Progenitor cell of endocrine pancreas (in vitro differentiated cells): ENCODE measurements at places on chromosomes 1 and 21.

- peak; percentile 51 for DNase-seq
These were observed 1.7 kb downstream of the LRP8 start for GRCh38 chr1:53326088-53326597.

GRCh38 chr1:35894183-35894582 lies 11.2 kb downstream of the AGO1 start:
- DNase-seq, result no peak

GRCh38 chr21:45306453-45306831 lies 18.7 kb upstream of the POFUT2 start:
- no peak for DNase-seq

- DNase-seq, result no peak
These were observed 1.8 kb downstream of the FMOD start for GRCh38 chr1:203349166-203349565.

DNA sequence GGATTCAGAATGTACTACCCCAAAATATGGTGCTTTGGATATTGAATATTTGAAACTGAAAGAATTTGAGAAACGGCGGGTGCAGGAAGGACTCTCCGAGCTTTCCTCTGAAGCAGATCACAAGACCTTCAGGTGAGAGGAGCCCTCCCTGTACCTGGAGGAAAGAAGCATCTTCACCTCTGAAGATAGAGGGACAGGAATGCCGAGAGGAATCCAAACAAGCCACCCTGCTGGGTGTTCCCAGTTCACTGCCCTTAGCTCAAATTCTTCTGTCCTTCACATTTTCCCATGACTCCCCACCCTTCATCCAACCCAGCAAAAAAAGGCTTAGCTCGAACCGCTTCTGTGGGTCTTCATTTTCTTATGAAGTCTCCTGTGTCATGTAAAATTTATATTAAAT lies 18.2 kb upstream of the PADI2 start:
- DNase-seq, result no peak

GRCh38 chr1:24988558-24988912 lies 58.5 kb upstream of the RUNX3 start:
- DNase-seq, result no peak

- no peak for DNase-seq
These were observed 33.2 kb upstream of the KIAA0040 start for GRCh38 chr1:175225805-175226129.

GRCh38 chr21:42973991-42974831 lies at the start of gene PKNOX1:
TSS of gene PKNOX1 (plus strand) at chr21:42974562. CDS start at chr21:43004382, 29,820 bp downstream.
- DNase-seq, result peak; percentile 98

DNA sequence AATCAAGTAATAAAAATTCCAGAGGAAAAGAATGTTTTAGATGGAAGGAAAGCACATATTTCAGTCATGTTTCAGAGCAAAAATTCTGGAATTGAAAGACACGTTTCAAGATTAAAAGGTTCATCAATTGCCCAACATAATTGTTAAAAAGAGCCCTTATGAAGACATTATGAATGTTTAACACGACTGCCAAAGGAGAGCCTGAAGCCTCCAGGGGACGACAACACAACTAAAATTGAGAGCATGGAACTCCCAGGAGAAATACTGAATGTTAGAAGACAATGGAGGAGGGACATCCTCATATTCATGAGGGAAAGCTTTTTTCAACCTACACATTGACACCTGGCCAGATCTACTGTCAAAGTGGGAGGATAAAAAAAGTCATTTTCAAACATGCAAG lies 16.0 kb downstream of the OR2T11 start:
- no peak for DNase-seq

DNA sequence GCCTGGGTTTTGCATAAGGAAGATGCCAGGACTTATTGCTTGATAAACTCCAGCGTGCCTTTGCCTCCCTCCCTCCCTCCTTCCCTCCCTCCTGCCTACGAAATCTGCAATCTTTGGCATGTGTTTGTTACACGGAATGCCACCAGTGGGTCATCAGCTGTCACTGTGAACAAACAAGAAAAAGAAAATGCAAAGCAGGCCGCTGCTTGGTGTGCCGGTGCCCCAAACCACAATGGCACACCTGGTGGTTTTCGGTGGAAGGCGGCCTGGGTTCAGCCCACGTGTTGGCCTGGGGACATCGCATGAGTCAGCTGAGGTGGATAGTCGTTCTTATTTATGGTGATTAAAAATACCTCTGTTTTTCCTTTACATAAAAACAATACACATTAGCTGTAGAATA lies 16.3 kb upstream of the IFNLR1 start:
- no peak for DNase-seq

- no peak for DNase-seq
These were observed 16.4 kb downstream of the VWA5B1 start for GRCh38 chr1:20307026-20307425.

DNA sequence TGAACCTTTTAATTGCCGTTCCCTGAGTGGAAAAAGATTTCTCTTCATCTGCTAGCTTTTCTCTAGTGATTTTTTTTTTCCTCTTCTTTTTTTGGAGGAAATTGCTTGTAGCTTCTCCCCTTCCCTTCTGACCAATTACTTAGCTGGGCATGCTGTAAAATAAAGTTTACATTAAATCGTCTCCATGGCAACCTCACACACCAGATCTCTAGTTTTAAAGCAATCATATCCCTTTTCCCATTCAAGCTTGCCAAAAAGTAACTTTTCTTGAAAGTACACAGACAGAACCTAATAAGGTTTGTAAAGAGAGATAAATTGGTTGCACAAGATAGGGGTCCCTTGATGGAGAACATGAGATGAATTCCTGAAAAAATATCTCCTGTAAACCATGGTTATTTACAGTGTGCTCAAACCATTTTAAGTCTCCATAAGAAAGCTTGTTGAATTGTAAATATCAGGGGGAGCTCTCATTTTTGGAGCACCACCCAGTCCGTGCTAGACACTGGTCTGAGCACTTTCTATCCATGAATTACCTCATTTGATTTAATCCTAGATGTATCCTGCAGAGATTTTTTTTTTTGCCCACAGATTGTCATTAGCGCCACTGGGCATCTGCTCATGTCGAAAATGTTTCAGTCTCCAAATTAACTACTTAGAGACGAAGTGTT lies 32.6 kb upstream of the HTR1D start:
- DNase-seq, result no peak

- no peak for DNase-seq
These were observed 111.4 kb downstream of the TOMM20 start for GRCh38 chr1:235017191-235017590.

GRCh38 chr1:183283286-183283685 lies 97.2 kb downstream of the LAMC2 start:
- no peak for DNase-seq

DNA sequence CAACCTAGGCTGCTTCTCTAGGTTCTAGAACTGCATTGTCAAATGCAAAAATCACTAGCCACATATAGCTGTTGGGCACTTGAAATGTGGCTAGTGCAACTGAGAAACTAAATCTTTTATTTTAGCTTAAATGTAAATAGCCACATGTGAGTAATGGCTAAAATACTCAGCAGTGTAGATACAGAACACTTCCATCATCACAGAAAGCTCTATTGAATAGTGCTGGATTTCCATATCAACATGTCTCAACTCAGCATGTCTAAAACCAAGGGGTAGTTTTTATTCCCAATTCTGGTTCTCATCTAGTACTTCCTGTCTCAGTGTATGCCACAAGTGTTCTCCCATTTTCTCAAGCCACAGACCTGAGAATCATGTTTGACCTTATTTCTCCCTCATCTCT lies 7.5 kb upstream of the TP53BP2 start:
- DNase-seq, result no peak

- no peak for DNase-seq
These were observed 98.4 kb upstream of the SGIP1 start for GRCh38 chr1:66435541-66435940.

DNA sequence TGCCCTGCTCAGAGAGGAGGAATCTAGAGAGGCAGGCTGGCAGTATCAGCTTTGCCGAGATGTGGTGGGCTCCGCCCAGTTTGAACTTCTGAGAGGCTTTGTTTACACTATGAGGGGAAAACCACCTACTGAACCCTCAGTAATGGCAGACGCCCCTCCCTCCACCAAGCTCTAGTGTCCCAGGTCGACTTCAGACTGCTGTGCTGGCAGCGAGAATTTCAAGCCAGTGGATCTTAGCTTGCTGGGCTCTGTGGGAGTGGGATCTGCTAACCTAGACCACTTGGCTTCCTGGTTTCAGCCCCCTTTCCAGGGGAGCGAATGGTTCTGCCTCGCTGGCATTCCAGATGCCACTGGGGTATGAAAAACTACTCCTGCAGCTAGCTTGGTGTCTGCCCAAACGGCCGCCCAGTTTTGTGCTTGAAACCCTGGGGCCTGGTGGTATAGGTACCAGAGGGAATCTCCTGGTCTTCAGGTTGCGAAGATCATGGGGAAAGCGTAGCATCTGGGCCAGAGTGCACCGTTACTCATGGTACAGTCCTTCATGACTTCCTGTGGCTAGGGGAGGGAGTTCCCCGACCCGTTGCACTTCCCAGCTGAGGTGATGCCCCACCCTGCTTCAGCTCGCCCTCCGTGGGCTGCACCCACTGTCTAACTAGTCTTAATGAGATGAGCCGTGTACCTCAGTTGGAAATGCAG lies 43.6 kb downstream of the C21orf91 start:
- no peak for DNase-seq

GRCh38 chr1:41383094-41383852 lies 22.0 kb downstream of the FOXO6 start:
- DNase-seq, result no peak

DNA sequence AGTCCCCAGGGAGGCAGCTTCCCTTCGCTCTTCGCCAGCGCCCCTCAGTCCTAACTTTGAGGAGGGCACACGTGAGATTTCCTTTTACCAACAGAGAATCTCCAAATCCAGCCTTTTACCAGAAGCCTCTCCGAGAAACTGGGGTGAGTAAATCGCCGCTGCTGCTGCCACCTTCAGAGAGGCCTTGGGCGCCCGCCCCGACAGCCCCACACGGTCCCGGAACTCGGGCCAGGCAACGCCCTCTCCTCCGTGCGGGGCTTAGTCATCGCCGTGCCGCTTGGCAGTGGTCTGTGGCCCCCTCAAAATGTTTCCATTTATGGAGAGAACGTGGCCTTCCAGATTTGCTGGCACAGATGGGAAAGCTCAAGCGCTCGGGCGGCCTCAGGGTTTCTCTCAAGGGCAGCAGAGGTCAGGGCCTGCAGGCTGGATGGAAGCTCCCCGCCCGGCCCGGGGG lies 41.4 kb upstream of the COL6A2 start:
- DNase-seq, result no peak

DNA sequence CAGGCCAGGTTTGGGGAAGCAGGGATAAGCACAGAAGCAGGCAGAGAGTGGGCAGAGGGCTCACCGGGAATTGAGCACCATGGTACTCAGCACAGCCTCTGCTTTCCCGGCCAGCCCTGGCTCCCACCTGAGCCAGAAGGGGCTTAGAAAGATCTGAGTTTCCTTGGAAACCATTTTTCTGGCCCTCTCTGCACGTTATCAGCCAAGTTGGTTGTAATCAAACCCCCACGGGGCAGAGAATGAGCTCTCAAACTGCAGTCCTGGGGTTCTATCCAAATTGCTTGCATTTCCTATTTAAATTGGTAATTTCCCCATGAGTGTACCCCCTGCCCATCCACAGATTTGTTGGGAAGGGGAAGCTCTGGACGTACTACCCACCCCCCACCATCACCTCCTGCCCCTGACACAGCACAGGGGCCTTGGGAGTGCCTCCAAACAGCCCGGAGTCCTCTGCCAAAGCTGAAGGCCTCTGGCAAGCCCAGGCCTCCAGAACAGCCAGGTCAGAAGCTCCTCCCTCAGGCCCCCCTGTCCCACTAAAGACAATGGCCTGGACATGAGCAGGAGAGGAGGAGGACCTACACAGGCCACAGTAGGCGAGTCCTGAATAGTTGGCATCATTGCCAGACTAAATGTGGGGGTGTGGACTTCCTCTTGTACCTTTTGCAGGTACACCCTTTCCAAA lies 42.7 kb upstream of the GJB5 start:
- no peak for DNase-seq

- DNase-seq, result no peak
These were observed 50.2 kb downstream of the LAMC2 start for GRCh38 chr1:183236158-183236725.

DNA sequence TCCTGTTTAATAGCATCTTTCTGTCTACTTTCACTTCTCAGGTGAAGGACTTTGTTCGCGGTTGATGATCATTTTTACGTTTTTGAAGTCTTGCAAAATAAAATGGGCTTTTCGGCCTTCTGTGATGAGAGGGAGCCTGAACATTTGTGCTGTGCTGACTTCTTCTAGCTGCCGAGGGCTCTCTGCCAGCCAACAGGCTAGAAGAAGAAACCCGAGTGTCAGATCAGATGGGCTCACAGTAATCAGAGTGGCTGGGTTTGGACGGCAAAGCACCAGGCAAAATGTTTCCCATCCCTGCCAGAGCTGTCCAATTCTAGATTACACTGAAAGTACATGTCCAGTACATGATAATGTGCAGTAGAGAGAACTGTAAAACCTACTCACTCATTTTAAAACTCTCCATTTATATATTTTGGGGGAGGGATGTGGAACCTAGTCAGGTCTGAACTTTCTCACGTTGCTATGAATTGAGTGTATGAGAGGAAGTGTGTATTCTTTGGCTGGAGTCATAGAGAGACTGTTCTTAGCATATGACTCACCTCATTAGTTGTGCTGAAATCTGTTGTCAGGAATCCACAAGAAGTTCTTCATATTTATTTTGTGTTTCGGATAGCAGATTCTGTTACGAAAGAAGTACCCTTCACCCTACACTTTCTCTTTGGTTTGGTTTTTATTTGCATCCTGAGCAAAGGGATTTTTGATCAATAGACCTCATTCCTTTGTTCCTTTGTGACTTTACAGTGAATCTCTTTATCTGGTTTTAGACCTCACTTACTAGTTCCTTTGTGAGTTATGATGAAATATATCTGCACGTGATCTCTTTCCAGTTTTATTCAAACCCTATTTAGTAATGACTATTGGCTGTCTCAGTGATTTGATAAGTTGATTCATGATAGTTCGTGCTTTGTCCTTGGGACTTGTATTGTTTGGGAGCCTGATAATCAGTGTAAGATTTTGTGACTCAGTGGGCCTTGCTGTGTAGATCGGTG lies 4.8 kb downstream of the ATP1A1 start:
- no peak for DNase-seq

DNA sequence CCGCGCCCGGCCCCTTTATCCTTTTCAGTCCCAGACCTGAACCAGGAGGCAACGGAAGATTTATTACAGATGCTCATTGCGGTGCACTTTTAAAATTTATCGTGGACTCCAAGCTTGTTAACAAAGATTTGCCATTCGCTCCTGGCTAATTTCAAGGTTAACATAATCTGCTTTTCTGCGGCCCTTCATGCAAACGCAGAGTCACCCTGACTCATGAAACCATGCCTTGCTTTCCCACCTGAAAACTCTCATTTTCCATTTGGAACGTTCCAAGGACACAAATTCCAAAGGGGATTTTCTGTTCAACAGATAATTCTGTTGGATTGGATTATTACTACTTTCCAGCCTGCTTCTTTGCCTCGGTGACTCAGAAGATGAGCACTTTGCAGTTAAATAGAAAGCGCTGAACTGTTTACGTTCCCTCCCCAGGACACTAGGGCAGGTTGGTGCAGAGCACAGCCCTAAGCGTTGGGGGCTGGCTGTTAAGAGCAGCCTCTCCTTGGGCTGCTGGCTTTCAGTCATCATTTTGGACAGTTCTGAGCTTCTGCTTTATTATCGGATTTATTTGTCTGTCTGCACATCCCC lies 51.1 kb downstream of the CD247 start:
- DNase-seq, result no peak
